ENCODE measurements at places on chromosomes 3 and 15.
A peak's percentile ranks its signal among the peaks of the same experiment; 100 is the strongest.

DNA sequence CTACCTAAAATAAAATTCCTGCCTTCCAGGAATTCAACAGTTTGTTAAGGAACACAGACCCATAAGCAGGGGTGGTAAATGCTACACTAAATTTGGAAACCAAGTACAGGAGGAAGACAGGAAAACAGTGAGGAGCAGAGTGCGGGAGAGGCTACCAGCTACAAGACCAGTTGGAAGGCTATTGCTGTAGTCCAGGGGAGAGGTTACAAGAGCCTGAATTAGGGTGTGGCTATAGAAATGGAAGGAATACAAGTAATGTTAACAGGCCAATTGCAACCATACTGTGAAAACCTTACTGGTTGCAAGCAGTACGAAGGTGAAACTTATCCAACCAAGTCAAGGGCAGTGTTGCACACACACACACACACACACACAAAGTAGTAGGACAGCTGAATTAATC, 880 bp upstream of the ARMC8 start:
- no peak for DNase-seq

DNA sequence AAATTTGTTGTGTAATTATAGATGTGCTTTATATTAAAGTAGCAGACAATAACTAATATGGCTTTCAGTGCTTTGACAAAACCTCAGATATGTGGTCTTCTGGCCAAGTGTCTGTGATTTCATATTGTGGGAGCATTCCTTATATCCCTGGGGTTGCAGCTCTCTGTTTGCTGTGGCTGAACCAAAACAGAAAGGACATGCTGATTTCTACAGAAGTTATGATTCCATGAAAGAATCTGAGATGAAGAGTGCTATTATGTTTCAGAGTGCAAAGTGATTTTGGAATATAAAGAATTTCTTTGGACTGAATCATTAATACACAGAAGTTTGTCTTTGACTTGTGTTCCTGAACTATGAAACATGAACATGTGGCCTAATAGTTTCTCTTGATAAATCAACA, 36.5 kb downstream of the CDV3 start:
- DNase-seq, result no peak

DNA sequence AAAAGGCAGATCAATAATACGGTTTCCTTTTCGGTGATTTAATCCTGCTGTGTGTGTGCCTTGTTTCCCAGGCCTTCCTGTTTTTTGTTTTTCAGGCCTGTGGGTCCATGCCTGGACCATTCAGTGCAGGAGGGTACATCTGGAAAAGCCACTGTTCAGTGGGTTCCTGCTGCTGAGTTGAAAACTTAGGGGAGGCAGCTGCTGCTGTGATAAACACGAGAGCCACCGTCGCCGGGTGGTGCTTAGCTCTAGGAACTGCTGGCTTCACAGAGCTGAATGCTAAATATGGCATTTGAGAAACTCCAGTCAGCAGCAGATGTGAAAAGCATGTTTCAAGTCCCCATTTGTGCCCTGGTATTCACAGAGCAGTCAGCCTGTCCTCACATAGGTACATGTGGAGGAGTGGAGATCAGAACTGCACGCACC, 44.0 kb downstream of the SYNM start:
- no peak for DNase-seq

- DNase-seq, result no peak
These were observed 10.2 kb downstream of the ZNF445 start for GRCh38 chr3:44467241-44467640.

DNA sequence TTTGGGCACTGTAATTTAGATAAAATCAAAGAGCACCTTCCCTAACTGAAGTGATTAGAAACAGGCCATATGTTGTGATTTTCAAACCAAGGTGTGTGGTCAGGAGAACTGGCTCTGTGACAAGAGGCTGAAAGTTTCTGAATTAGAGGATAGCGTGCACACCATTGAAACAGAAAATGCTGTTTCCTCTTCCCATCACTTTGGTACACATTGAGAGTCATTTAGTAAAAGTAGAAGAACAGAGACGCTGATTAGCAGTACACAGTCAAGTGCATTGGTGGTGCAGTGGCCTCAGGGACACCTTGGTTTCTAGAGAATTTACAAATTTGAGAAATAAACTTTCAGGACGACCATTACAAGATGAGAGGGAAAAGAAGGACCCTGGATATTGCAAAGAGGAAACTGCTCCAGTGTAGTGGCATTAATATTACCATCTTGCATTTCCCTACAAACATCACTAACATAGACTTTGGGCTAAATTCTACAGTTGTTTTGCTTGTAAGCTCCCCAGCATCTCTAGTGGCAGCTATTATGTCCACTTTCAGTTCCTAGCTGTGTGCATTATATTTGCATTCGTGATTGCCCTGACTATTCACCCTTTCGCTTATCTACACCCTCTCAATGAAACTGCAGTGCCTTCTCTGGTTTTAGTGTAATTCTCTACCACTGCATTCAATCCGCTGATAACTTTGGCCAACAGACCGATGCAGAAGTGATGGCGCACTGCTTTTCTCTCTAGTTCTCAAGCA, 728.1 kb upstream of the GRM7 start:
- no peak for DNase-seq

GRCh38 chr3:112634786-112635541, 6.0 kb downstream of the CCDC80 start:
- DNase-seq, result no peak

DNA sequence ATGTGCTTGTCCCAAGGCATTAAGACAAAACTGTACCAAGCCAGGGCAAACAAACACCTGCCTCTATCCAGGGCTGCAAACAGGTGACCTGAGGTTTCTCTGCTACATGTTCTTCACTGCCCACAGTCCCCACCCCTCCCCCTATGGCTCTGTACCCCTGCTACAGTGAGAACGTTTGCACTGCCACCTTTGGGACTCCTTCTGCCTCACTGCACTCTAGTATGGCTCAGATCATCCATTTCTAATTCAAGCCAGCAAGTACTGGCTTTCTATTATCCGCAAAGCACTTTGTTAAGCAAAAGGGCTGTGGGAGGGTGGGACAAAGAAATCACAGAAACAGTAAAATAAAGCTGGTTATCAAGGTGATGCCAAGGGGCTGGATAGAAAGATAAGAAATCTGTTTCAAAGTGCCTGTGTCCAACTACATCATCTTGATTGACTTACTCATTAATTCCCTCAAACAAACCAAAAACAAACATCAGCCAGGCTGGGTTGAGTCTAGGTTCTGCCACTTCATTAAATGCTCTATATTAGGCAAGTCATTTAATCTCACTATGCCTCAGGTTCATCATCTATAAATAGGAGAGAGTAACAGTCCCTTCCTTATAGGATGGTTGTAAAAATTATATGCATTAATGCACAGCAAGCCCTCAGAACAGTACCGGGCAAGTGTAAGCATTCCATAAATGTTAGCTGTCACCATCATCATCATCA, 95.3 kb downstream of the PDZRN3 start:
- no peak for DNase-seq

- DNase-seq, result no peak
These were observed 236.1 kb downstream of the RORA start for GRCh38 chr15:60993008-60993407.

DNA sequence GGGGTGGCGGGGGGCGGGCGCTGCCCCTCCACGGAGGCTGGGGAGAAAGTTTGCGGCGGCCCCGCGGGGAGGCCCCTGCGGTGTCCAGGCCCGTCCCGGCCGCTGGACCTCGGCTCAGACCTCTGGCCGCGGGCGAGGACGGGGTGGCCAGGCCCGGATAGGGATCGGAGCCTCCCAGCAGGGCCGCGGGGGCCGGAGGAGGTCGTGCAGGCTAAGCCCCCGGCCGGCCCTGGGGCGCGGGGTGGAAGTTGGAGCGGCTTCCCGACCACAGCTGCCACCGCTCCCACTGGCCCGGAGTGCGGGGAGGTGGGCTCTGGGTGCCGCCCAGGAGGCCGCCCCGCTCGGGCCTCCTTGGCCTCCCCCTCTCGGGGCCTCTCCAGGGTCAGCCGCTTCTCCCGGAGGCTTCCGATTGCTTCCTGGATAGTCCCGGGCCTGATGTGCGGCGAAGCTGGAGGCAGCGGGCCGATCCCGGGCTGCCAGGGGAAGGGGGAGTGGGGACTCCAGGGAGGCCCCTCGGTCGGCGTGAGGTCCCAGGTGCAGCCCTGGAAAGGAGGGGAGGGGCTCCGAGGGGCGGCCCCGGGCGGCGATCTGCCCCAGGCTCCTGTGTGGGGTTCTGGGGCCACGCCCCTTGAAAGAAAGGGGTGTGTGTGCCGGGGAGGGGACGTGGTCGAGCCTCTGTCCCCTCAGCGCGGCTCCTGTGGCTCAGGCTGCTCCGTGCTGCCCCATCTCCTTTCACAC, 907 bp downstream of the PLXNA1 start:
- no peak for DNase-seq

- DNase-seq, result no peak
These were observed 140.9 kb downstream of the ALDH1A2 start for GRCh38 chr15:57924598-57924997.

DNA sequence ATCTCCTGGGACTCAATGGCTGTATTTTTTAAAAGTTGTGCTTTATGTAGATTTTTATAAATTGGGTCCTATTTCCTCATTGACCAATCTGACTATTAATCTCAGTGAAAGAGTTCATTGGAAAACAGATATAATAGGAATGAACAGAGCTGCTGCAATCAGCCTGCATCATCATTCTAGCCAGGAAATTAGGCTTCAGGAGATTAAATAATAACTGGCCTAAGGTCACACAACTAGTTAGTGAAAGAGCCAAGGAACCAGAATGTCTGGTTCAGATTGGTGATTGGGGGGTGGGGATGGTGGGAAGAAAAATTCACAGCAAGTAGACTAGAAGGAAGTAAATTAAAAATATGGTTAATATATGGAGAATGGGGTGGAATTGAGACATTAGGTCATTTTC, 180.9 kb upstream of the ROPN1 start:
- DNase-seq, result no peak

DNA sequence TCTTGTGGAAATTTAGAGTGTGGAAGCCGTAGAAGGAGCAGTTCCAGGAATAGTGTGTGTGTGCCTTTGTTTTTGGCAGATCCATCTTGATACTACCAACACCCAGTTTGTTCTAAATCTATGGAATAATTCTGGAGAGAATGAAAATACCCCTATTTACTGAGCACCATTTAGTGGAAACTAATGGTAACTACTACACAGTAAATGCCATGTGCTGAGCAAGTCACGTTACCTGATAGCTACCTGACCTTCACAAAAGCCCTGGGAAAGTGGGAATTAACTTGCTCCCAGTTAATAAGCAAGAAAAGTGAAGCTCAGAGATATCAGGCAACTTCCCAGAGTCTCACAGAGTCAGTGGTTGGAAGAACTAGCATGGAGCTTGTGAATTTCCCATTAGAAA, 137.7 kb downstream of the ARPP21 start:
- DNase-seq, result no peak

GRCh38 chr15:98651581-98652220, 3.4 kb downstream of the IGF1R start:
- no peak for DNase-seq

- peak; percentile 55 for DNase-seq
These were observed 2.9 kb downstream of the THBS1 start for GRCh38 chr15:39583596-39584265.

- no peak for DNase-seq
These were observed 35.8 kb downstream of the ABI3BP start for GRCh38 chr3:100957261-100957986.

DNA sequence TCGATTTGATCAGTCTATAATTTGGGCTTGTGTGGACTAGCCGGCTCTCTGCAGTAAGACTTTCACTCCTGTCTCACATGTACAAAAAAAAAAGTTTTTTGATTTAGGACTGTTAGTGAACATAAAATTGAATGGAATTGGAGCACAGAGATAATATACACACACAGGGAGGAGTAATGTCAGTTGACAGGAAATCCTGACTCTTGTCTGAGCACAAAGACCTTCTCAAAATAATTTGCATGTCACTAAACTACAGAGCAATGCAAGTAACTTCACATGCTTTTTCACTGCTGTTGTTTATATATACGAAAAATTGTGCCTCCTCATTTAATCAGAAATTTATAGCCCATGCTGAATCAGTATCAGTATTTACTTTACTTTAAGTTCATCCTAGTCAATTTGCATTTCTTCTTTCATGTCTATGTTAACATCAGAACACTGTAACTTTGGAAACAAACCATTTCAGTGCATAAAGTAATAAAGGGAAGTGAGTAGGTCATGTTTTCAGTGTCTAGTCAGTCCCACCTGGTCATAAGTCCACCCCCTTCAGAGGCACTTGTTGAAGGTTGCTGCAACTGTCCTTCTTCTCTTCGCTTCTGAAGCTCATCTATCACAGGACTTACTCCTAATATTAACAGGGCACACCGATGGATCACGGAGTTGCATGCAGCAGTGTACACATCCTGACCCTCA, 115.8 kb downstream of the FBXL22 start:
- DNase-seq, result no peak

GRCh38 chr3:98531622-98532274, at the start of gene GPR15:
Gene GPR15 (plus strand): TSS chr3:98531978. CDS start chr3:98532034, 56 bp downstream.
- DNase-seq, result no peak

GRCh38 chr15:21261965-21262850, 178.1 kb downstream of the POTEB3 start:
- DNase-seq, result peak; percentile 8

GRCh38 chr15:101001796-101002195, 82.6 kb downstream of the LRRK1 start:
- no peak for DNase-seq
